Aorta (tissue), 5 donors: ENCODE measurements at places on chromosomes 2 and 18. TPM values are rescaled to one million over a fixed set of nuclear protein-coding genes. Genes with fewer than 3 reads are reported as not detected.

DNA sequence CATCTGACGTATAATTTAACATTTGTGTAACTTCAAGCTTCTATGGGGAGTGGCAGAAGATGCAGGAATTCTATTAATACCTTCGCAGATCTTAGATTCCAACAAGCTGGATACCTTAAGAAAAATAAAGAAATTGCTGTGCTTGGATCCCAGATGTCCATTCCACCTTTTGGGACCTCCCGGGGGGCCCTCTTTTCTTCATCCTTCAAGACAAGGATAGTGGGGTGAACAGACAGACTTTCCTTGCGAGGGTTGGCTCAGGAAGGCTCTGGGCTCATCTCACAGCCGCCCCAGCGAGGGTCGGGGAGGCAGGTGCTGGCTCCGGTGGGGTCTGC lies 509 bp upstream of the RNF144A start:
- H3K4me1 ChIP-seq: no peaks in the 10 kb centered on the region
- no peaks in the 10 kb centered on the region for H3K36me3 ChIP-seq
- DNase-seq: no peak
- no peak overlapping the region for H3K27ac ChIP-seq
- no peak overlapping the region for H3K4me3 ChIP-seq

The SKA1 gene
- 0.52 TPM for total RNA-seq

The PXDN gene
- 109 TPM for total RNA-seq

The KCNE4 gene
- 10.9 TPM for total RNA-seq
